ENCODE measurements at places on chromosomes 16 and 17.
A peak's percentile ranks its signal among the peaks of the same experiment; 100 is the strongest.

- DNase-seq: peak; percentile 39
Measured at GRCh38 chr16:29877266-29877961, 14.4 kb upstream of the CDIPT start.

DNA sequence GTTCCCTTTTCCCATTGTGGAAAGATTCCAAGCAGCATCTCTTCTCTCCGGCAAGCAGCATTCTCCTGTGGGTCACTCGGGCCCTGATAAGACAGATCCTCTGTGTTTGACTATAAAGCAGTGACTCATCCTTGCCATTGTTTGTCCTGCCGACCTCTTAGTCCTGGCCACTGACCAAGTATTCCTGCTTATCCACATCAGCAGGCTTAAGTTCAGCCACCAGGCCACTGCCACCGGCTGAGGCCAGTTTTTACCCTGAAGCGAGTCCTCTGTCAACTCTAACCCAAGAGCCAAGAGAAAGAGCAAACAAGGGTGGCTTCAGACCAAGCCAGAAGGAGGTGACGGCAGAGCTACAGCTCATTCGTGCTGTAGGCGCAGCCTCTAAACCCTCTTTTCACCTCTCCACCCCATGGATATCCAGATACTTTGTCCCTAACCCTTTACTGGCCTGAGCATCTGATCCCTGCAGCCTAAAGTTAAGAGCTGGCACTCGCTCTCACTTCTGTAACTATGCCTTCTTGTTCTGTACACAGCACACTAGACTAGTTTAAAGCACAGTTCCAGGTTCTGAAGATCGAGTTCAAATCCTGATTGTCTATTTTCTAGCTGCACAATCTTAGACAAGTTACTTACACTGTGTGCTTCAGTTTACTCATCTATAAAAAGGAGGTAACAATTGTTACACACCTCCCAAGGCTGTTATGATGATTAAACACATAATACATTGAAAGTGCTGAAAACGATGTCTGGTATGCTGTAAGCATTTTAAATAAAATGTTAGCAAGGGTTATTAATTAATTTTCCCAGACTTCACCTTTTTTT is 31.0 kb downstream of the SOX9 start:
- DNase-seq: no peak

GRCh38 chr17:34556931-34557330 is 22.5 kb upstream of the TMEM132E start:
- DNase-seq: no peak

GRCh38 chr17:76957678-76958464 is 89.7 kb downstream of the MGAT5B start:
- peak; percentile 23 for DNase-seq

DNA sequence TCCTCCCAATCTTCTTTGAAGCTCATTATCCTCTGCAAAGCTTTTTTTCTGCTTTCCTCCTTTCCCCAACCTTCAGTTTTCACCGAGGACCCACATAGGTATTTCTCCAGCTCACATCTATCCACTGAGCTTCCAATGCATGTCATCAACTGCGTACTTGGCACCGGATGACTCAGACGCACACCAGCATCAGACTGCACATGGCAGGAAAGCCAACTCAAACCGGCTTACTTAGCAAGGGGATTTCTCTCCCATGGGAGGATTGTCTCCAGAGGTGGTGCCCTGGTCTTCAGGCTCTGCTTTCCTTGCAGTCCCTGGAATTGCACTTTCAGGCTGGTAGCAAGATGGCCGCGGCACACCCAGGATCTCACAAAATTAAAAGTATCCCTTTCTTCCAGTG is 1.7 kb upstream of the AKTIP start:
- DNase-seq: peak; percentile 55

DNA sequence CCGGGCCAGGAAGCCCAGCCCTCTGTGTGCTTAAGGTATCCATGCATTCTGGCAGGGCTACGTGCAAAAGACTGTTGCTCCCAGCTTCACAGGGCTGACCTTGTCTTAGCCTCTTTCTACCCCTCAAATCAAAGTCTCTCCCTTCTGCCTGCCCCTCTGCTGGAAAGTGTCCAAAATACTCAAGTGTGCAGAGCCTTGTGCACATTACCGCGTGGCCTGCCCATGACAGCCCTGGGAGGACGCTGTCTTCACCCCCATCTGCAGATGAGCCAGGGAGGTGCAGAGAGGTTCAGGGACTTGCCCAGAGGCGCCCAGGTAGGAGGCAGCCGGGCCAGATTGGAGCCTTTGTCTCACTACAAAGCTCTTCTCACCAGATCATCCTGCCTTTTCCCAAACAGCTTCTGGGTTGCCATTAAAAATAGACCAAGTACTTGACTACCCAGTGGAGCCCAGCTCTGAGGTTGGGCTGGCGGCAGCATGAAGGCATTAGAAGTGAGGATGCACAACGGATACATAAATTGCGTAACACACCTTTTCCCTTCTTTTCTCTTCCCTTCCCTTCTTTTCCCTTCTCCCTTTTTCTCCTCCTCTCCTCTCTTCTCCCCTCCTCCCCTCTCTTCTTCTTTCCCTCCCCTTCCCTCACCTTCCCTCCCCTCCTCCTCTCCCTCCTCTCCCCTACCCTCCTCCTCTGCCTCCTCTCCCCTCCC is 3.5 kb downstream of the CACNG4 start:
- no peak for DNase-seq

DNA sequence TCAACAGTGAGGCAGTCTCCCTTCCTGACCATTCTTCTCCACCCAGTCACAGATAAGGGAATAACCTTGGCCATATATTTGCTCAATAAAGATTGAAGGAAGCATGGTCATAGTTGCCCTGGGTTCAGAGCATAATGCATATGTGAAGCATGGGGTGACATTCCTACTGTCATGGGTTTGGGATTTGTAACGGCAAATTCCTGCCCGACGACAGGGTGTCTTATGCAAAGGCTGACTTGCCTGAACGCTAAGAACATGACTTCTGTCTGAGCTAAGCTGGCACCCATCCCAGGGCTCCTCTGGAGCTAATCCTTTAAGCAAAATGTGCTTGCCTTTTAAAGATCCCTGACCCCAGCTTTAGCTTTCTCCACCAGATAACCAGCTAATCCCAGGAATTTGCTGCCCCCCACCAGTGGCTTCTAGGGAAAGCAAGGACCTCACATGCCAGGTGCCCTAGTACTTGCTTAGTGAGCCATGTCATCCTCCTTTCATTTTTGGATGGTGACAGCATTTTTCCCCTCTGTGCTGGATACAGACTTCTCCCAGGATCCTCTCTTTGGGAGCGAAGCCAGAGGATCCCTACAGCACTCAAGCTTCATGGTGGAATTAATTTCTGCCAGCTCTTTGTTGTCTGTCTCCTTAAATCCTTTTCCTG is 11.7 kb downstream of the SLC7A6OS start:
- DNase-seq: peak; percentile 75

DNA sequence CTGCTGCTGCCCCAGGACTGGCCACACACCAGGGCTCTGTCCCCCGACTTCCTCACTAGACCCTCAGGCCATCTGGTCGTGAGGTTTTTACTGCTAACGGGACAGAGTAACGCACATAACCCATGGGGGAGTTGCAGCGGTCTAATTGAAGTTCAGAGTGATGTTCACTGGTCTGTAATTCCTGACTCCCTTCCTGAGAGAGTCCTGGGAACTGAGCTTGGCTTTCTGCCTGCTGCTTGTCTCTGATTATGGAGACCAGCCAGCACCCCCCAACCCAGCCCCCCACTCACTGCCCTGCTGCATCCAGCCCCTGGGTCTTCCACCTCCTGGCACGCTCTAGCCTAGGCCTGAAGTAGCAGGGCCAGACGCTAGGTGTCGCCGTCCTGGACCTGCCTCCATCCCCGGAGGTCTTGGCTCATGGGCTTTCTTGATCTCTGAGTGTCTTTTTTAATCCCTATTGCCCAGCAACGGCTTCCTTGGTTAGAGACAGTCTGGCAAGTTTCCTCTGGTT is 192.9 kb downstream of the CCDC182 start:
- DNase-seq: no peak

DNA sequence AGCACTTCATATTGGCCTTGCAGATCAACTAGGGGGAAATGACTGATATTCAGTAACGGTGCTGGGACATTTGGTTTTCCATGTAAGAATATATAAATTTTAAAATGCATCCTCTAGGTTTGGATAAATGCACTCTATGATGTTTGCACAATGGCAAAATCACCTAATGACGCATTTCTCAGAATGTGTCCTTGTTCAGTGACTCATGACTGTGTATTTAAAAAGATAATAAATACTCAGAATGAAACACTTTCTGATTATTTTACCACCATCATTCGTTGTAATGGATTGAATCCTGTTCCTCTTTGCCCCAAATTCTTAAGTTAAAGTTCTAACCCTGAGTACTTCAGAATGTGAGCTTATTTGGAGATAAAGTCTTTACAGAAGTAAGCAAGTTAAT is 17.2 kb upstream of the ADGRG1 start:
- no peak for DNase-seq

GRCh38 chr17:4444782-4445473 is 11.2 kb downstream of the SPNS3 start:
- no peak for DNase-seq

DNA sequence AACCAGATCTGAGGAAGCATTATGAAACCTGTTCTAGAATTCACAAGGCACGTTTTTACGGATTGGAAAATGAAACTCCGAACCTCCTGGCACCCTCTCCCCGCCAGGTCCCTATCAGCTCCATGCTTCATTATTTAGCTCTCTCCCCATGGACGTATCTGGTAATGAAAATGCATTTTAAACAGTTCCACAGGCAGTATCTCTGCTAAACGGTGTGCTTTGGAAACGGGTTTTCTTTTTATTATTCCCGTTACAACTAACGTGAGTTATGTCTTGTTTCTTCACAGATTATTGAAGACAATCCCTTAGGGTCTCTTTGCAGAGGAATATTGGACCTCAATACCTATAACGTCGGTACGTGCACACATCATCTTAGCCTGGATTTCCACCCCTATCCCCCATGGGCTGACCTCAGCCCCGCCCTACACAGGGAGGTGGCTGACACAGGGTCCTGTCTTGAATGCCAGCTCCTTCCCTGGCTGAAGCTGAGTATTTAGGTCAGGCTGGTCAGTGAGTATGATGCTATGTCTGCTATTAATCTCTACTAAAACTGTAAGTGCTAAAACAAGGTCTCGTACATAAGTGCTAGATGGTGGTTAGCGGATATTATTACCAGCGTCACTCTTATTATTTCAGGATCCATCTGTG is 82.9 kb downstream of the SDR42E1 start:
- DNase-seq: no peak

GRCh38 chr16:88052661-88053060 is 101.4 kb downstream of the BANP start:
- DNase-seq: no peak

- peak; percentile 44 for DNase-seq
Measured at GRCh38 chr17:50107790-50108414, 12.8 kb downstream of the PDK2 start.

DNA sequence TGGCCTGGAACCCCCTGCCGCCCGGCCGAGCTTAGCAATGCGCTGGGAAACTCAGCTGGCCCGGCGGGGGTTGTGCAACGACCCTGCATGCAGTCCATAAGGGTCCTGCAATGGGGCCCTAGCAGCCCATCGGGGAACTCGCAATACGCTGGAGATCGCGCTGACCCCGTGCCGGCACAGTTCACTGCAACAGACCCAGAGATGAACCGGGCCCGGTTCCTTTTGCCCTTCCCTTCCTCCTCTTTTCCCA is 375 bp downstream of the SLC25A11 start:
- no peak for DNase-seq

DNA sequence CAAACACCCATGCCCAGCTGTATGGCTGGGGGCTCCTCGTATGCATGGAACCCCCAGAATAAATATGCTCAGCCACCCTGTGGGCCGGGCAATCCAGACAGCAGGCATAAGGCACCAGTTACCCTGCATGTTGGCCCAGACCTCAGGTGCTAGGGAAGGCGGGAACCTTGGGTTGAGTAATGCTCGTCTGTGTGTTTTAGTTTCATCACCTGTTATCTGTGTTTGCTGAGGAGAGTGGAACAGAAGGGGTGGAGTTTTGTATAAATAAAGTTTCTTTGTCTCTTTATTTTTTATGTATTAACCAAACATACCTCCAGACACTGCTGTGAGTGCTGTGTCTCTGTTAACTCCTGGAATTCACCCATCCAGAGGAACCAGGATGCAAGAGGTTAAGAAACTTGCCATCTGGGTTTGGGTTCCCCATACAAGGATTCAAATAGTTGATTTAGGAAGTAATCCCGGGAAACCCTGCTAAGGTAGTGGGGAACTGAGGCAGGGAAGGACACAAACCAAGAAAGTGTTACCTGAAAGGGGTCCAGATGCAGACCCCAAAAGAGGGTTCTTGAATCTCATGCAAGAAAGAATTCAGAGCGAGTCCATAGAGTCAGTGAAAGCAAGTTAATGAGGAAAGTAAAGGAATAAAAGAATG is 37.4 kb upstream of the IL21R start:
- no peak for DNase-seq

GRCh38 chr16:79639576-79640311 is 39.2 kb upstream of the MAF start:
- DNase-seq: no peak

- peak; percentile 66 for DNase-seq
Measured at GRCh38 chr17:17613708-17614114, 22.2 kb upstream of the PEMT start.

- DNase-seq: no peak
Measured at GRCh38 chr17:79246225-79247190, 171.9 kb downstream of the ENGASE start.

DNA sequence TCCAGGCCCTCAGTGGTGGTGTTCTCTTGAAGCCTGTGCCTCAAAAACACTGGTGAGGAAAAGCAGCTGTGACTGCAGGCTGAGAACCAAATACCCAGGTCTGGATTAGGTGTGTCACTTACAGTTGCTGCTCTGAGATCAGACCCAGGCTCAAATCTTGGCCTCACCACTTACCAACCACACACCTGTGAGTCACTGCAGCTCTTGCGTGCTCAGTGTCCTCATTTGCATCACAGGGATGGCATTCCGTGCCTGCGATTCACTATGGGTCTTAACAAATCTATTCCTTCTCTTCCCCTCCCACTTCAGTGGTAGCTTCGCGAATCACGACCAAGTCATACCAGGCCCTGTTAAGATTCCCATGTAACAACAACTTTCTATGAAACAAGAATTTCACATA is 233.4 kb upstream of the HSBP1 start:
- peak; percentile 94 for DNase-seq
